ENCODE measurements at places on chromosomes 3 and 15.
A peak's percentile ranks its signal among the peaks of the same experiment; 100 is the strongest.

DNA sequence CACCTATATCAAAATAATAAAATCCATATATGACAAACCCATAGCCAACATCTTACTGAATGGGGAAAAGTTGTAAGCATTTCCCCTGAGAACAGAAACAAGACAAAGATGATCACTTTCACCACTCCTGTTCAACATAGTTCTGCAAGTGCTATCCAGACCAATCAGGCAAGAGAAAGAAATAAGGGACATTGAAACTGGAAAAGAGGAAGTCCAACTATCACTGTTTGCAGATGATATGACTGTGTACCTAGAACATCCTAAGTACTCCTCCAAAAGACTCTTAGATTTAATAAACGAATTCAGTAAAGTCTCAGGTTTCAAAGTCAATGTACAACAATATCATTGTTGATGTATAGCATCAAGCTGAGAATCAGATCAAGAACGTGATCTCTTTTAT lies 35.6 kb upstream of the FGF7 start:
- DNase-seq, result no peak

GRCh38 chr3:132350814-132351213 lies 33.6 kb downstream of the ACP3 start:
- DNase-seq, result no peak

DNA sequence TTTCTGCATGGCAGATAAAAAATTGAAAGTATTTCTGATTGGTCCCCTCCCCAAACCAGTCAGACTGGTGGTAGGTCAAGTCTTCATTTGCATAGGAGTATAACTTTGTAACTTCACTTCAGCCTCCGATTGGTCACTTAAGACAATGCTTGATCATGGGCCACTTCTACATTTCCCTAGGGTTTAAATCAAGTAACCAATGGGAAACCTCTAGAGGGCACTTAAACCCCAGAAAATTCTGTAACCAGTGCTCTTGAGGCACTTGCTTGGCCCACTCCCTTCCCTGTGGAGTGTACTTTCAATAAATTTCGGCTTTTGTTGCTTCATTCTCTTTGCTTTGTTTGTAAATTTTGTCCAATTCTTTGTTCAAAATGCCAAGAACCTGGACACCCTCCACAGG lies 225.5 kb downstream of the ARPP21 start:
- no peak for DNase-seq

- DNase-seq, result peak; percentile 64
These were observed 4.9 kb upstream of the DYNC1LI1 start for GRCh38 chr3:32575451-32576113.

- peak; percentile 85 for DNase-seq
These were observed 96.5 kb downstream of the SMAD6 start for GRCh38 chr15:66798426-66799061.

DNA sequence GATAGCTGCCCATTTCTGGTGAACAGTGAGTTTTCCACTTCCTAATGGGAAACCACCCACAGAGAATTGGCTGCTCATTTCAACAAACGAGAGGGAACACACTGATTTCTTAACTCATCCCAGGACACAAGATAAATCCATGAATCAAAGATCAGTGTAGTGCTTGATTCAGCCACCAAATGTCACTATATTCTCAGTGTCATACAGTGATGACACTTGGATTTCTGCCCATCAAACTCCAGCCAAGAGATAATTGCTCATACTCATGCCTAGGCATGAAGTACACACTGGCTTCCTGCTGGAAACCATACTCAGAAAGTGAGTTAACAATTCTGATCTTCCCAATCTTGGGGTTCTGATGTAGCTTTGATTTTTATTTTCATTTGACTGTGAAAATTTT lies 35.4 kb upstream of the GRM7 start:
- no peak for DNase-seq

GRCh38 chr15:35669432-35670045 lies 123.6 kb upstream of the DPH6 start:
- DNase-seq, result peak; percentile 37

DNA sequence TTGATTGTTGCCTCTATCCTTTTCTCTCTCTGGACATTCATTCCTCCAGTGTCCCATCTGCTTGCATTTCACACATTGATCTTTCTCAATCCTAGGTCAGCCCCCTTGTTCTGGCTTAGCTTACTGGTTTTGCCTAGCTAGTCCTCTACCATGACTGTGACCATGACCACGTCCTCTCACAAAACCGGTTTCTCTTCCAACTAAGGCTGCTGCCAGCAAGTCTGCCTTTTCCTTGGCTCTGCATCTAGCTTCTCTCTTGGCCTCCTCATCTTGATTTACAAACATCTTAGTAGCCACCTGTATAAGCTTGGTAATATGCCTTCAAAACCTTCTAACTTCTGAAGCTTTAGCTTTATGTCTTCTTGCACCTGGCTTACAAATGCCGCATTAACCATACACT lies 167.2 kb downstream of the STXBP5L start:
- no peak for DNase-seq

- no peak for DNase-seq
These were observed 112.0 kb downstream of the WNT7A start for GRCh38 chr3:13767896-13768295.

DNA sequence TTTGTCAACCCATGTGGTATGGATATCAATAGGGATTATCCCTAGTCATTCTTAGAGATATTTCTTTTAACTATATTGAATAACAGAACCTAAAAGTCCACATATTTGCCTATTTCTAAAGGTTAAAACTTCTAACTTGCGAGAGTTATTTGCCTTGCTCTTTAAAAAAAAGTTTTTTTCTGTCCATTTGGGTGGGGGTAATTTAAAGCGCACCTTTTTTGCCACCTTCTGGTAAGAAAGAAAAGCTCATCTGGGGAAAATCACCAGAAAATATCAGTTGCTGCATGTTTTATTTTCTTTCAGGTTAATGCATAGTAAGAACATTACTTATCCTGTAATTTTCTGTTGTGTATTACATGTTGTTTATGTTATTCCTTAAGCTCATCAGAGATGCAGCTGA lies 242.0 kb upstream of the GOLGA6L4 start:
- no peak for DNase-seq

DNA sequence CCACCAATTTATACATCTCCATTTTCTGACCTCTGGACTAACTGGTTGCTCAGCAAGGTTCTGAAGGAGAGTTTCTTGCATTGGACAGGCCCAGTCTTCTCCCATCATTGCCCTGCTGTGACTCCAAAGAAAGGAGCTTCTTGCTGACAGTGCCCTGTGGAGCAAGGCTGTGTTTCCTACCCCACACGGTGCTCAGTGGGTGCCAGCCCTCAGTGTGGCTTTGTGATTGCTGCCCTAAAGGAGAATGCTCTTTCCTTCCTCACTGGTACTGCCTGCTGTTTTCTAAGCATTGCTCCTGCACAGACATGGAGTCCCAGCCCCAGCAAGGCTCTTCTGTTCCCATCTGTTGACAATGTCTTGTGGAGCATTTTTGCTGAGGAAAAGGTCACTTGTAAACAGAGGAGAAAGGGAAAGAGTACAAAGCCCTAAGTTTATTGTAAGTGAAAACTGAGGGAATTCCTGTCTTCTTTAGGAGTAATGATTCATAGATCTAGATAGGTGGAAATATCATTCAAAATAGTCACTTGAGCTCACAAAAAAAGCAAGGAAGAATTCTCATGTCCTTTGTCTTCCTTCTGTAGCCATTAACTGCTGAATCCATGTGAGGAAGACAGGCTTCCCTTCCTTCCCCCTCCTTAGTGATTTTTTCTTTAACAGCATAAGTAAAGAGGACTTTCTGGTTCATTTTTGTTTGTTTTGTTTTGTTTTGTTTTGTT lies 62.9 kb downstream of the HMG20A start:
- peak; percentile 25 for DNase-seq

Measured in fibroblast of skin of right quadriceps (primary cell).